ENCODE measurements at places on chromosomes 16 and 17.

- no peak for DNase-seq
Observed at GRCh38 chr16:30903002-30903401, 6.6 kb downstream of the CTF1 start.

- no peak for DNase-seq
Observed at GRCh38 chr16:79703066-79703465, 102.5 kb upstream of the MAF start.

GRCh38 chr17:10646392-10646990, 10.6 kb downstream of the MYH3 start:
- peak; percentile 68 for DNase-seq

DNA sequence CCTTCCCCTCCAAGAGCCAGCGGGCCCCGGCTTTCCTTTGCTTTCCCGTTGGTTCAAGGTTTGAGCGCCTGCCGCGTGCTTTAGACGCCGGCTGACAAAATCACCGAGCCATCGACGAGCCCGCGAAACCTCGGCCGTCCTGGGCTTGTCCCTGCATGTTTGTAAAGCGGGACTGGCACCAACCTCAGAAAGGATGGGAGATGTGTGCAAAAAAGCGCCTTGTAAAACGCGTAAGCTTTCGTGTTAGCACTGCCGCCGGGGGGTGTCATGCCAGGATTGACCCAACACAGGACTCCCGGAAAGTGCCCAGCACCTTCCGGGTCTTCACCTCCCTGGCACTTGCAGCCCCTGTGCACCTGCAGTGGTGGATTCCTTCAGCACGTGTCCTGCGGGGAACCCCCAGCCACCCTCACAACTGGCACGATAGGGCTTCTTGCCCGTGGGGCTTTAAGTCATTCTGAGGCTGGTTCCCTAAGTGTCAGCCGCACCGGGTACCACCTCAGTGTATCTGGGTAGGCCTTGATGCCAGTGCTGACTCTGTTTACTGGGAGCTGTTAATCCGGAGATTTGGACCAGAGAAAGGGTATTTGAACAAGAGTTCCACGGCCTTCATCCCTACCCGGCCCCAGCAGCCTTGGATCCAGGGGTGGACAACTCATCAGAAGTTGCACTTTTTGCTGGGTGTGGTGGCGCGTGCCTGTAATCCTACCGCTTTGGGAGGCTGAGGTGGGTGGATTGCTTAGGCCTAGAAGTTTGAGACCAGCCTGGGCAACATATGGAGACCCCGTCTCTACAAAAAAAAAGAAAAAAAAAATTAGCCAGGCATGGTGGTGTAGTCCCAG, 817 bp downstream of the NDUFAF8 start:
- DNase-seq: peak; percentile 44

- DNase-seq: no peak
Observed at GRCh38 chr17:40884708-40885512, at the start of gene KRT20. Gene KRT20 (minus strand): TSS chr17:40885242. CDS start chr17:40885185, 57 bp downstream.

DNA sequence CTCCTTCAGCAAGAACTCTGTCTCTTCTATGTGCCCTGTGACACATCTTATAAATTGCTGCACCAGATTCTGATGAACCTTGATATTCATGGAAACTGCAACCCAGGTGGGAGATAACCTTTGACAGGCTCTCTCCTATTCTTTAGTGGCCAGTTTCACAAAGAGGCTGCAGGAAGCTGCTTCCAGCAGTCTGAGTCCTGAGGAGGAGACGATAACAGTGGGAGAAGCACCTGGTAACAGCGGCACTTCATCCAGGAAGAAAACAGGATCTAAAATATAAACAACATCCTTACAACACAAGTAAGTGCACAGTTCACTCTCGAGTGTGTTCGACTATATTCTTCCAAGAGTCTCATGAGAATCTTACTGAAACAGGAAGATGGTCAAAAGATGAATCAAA, 180.1 kb downstream of the MAP2K6 start:
- DNase-seq: no peak
